ENCODE measurements at places on chromosomes 3 and 15.

DNA sequence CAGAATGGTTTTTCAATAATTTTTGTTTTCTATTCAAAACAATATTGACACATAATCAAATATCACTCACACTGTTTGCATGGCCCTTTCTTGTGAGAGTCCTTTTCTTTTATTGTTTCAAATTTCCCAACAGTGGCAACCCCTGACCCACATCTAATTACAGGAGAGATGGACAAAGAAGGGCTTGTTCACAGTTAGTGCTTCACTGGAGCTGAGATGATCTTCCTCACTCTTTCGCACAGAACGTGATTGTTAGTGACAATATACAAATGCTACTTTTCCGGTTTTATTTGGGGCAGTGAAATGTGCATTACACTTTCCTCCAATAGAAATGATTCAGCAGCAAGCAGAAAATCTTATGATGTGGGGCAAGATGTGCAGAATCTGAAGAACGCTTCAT is 38.6 kb upstream of the TTC14 start:
- no peak for DNase-seq

DNA sequence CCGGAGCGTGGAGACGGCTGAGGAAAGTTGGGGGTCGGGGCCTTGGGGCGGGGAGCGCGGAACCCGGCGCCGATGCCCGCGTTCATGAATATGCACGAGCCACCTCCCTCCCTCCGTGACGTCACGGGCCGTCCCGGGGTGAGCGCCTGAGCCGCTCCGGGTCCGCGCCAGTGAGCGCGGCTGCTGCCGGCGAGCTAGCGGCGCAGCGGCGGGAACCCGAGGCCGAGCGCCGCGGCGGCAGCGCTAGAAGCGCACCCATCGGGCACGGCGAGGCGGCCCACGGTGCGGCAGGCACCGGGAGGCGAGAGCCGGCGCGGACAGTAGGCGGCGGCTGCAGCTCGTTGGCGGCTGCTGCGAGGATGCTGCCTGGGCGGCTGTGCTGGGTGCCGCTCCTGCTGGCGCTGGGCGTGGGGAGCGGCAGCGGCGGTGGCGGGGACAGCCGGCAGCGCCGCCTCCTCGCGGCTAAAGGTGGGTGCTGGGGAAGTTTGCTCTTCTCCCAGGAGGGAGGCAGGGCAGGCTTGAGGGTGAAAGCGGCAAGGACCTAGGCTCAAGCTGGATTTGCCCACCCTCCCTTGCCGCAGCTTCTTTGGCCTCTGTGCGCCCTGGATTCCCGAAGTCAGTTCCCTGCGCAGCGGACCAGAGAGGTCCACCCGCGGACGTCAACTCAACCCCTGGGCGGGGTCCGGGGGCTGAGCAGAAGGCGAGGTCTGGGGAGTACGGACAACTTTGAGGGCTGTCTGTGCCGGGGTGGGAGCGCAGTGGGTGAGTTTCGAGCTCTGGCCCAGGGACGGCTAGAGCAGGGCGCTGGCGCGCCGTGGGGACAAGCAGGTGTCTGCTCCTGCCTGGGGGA is at the start of gene CLSTN2:
CLSTN2 (plus strand) TSS at position 170 of the 850 bp plus-strand sequence.
- DNase-seq: no peak

DNA sequence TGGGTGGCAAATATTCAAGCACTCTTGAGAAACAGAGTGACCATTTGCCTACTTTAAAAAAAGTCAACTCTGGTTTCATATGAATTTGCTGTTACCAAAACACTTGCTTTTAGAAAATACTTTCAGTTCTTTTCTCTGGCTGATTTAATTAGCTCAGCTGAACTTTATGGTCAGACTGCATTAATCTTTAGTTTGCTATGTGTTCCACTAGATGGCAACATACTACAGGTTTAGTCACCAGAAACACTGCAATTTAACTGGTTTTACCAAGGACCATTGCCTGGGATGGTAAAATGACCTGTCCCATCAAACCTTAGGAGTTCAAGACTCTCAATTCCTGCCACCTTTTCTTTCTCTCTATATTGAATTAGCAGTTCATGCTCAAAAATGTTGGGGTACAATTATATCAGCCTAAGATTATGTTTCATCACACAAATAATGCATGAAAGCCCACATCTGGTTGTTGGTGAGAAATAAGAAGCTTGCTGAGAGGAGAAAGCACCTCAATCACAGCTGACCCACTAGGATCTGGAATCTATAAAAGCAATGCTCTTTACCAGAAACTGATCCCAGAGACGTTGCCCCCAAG is 14.2 kb downstream of the EIF4E3 start:
- no peak for DNase-seq

DNA sequence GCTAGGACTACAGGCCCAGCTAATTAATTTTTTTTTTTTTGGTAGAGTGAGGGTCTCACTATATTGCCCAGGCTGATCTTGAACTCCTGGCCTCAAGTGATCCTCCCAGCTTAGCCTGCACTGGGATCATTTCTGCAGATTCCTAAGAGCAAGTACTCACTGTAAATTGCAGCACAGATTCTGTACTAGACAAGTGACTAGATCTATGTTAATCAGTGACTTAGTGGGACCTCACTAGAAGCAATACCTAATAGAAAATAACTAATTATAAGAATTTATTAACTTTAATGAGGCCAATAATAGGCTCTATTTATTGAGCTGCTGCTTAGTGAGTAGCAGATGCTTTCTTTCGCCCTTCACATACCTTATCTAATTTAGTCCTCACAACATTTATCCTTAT is 10.6 kb upstream of the UTS2B start:
- DNase-seq: no peak

DNA sequence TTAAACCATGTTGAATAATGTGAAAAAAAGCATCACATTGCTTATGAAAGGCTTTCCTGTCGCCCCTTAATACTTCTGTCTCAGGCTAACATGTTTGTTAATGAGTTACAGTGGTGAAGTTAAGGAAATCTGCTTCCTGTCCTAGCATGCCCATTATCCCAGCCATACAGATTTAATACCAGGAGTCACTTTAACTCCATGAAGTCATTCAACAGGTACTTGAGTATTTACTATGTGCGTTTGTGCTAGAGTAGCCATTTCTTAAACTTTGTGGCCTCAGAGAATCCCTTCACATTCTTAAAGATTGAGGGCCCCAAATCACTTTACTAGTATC is 10.1 kb upstream of the SETD5 start:
- DNase-seq: no peak

DNA sequence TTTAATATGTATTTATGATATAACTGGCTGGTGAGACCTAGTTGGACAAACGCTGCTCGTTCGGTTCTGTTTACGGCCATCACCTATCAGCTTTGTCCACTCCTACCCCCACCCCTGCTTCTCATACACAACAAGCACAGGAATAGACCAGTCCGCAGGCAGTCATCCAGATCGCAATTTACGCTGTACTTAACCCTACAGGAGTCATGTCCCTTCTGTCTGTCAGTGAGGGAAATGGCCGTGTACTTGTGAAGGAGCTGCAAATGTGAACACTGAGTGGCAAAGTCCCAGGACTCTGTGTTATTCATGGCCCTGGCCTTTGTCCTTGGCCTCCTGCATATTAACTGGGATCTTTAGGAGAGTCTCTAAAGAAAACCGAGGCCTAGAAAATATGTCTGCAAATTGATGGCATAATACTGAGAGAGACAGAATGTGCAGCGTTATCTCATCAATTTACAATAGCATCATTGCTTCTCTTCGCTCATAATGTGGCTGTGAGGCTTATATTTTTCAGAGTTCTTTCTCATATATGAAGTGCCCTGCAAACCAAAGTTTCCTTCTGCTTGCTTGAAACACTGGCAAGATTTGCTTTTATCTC is 7.2 kb upstream of the ABHD10 start:
- DNase-seq: no peak

DNA sequence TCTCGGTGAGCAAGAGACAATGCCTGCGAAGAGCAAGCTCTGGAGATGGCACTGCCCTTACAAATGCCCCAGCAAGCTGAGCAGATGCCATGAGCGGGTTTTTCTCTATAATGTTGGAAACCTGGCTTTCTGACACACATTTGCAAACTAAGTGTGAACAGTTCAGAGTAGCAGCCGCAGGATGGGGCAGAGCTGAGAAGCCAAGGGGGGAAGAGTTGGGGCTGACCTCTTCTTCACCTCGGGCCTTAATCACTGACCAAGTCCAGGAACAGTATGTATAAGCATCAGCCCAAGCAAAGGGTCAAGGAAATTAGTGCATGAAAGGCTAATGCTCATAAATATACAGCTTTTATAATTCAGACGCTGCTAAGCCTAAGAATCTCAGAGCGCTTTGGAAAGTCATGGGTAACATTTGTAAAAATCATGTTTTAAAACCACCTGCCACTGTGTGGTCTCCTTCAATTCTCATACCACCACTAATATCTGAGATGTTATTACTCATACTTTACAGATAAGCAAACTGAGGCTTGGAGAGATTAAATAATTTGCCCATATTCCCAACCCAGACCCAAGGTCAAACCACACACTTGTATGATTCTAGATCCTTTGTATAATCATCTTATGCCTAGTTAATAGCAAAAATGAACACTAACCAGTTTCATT is 603.4 kb downstream of the FOXP1 start:
- DNase-seq: no peak

DNA sequence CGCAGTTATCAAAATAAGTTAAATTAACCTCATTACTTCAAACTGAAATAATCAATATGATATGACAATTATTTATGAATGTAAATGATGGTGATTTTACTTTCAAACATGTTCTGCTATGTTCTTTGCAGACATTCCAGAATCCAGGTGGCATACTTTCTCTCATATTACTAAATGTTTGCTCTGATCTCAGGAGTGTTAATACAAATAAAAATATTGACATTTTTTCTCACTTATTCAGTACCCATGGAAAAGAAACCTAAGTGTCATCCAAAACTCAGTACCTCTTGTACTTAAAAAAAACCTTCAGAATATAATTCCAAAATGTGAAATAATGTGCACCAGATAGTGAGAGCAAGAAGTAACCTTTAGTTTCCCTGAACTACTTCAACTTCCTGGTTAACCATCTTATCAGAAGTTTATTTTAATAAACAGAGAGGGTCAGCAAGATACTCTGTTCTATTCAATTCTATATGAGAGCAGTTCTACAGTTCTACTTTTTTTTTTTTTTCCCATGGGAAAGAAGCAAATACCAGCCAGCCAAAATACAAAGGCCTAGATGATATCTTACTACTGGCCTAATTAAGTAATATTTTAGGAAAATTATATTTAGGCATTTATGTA is 494.1 kb downstream of the MECOM start:
- DNase-seq: no peak

DNA sequence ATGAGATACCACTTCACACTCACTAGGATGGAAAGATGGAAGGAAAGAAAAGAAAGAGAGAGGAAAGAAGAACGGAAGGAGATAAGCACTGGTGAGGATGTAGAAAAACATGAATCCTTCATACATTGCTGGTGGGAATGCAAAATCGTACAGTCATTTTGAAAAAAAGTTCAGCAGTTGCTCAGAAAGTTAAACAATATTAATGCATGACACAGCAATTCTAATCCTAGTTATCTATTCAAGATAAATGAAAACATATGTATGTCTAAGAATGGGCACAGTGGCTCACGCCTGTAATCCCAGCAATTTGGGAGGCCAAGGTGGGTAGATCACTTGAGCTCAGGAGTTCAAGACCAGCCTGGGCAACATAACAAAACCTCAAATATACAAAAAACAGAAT is 59.1 kb downstream of the SENP7 start:
- no peak for DNase-seq

- DNase-seq: no peak
Observed at GRCh38 chr15:71559616-71560015, 250.7 kb upstream of the NR2E3 start.

DNA sequence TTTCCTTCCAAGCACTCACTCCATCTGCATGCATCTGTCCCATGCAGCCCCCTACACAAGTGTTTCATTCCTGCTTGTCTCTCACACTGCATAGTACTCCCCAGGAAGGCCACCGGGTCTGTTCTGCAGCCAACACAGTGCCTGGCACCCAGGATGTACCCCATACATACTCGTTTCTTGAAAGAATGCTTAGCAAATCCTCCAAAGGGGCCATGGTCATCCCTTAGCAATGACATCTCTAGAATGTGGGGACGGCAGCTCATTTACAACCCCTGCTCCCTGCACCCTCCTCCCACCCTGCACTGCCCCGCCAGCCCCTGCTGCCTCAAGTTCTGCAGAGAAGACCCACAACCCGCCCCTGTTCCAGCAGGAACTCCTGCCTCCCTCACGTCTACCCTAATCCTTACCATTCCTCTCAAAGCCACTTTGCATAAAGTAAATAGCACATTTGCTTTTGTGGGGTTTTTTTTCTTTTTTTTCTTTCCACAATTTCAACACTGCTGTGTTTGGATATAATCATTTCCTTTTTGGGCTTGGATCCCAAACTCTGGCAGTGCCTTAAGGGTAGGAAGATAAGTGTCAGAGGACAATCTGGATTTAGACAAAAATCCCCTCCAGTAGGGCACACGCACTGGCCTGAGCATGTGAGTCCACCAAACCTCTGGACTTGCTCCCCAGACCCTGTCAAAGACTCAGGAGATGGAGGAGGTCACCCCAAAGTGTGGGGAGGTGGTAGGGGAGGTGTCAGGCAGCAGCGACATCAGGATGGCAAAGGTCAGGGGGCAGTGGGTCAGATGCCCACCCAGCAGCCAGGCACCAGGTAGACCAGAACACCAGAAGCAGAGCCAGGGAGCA is 68.4 kb downstream of the MEGF11 start:
- DNase-seq: no peak

Measured in cortex of kidney (tissue), 1 donor.